SK-N-SH treated with all-trans-retinoic acid at 6 μM for 48 hours (cell line): ENCODE measurements at places on chromosomes 1 and 21.

GRCh38 chr1:207842506-207842905 lies 68.4 kb downstream of the CD34 start:
- no peak for ATAC-seq

DNA sequence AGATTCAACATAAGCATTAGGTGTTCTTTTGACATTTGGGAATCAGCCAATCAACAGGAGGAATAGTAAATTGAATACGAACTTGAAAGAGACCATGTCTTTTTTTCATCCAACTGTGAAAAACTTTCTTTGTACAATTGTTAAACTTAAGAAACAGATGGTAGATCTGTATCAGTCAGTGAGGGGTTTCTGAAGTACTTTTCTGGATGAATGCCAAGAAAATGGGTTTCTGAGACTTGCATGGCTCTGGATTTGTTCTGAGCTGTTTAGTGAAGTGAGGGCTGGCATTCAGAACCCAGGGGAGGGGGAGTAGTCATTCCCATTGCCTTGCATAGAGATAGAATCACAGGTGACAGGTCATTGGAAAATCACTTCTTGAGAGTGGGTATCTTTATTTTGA lies 37.4 kb downstream of the PTPRC start:
- peak; percentile 50 for ATAC-seq

- 0 out of 3 replicates have a peak, but pooled peaks have one; percentile 24 for ATAC-seq
Measured at GRCh38 chr1:161483361-161483760, 21.9 kb upstream of the FCGR2A start.

- ATAC-seq = no peak
Measured at GRCh38 chr1:8551057-8551456, 233.1 kb downstream of the SLC45A1 start.

DNA sequence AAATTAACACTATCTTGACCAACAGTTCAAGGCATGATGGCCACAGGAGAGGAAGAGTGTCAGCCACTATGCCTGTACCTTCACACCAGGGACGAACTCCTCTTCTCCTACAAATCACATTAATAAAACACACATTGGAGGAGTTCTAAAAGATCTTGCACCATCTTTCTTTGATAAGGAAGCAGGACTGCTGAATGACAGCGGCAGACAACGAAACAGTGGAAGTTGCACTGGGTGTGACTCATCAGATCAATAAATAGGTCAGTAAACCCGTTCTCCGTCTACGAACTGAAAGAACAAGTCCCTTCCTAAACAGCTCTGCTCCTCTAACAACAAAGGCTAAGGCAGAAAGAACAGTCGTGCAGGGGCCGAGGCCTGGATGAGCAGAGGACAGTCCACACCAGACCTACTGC lies 23.1 kb downstream of the UBE2G2 start:
- no peak for ATAC-seq

GRCh38 chr1:11026903-11027302 lies 14.4 kb downstream of the TARDBP start:
- no peak; the same call in 2 of the 3 replicates for ATAC-seq

DNA sequence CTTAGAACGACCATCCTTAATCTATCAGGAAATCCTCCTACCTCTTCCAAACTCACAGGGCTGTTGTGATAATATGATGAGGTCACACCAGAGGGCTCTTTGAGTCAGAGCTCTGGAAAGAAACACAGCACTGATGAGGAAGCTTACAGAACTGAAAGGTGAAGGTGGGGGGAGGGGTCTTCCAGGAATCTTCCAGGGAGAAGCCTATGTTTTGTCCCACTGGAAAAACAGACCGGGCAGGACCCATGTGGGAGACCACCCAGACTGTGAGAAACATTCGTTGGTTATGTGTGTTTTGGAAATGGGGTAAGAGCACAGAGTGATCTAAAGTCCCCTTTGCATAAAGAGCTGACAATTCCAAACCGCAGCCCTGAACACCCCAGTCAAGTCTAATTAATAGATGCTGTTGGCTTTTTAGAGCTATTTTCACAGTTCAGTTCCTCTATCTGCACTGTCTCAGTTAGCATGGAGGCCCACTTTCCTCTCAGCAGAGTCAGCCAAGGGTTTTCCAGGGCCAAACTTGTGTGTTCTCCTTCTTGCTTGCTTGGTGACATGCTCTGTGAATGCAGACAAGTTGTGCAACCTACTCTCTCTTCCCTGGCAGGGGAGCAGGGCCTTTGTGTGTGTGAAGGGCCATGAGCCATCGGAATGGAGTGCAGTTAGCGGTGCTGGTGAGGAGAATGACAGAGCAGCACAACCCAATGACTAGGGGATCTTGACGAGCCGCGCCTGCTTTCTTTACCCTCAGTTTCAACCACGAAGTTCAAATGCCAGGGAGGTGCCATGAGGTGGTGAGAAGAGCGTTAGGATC lies 12.3 kb downstream of the PHLDA3 start:
- ATAC-seq = peak; percentile 3; the same call in 1 of the 3 replicates
